Suppressor macrophage treated with lipopolysaccharide for 4 hours (primary cell): ENCODE measurements at places on chromosomes 16 and 17.
A peak's percentile ranks its signal among the peaks of the same experiment; 100 is the strongest.

GRCh38 chr16:35751191-35751941 lies 2292.0 kb downstream of the TP53TG3F start:
- DNase-seq, result no peak

DNA sequence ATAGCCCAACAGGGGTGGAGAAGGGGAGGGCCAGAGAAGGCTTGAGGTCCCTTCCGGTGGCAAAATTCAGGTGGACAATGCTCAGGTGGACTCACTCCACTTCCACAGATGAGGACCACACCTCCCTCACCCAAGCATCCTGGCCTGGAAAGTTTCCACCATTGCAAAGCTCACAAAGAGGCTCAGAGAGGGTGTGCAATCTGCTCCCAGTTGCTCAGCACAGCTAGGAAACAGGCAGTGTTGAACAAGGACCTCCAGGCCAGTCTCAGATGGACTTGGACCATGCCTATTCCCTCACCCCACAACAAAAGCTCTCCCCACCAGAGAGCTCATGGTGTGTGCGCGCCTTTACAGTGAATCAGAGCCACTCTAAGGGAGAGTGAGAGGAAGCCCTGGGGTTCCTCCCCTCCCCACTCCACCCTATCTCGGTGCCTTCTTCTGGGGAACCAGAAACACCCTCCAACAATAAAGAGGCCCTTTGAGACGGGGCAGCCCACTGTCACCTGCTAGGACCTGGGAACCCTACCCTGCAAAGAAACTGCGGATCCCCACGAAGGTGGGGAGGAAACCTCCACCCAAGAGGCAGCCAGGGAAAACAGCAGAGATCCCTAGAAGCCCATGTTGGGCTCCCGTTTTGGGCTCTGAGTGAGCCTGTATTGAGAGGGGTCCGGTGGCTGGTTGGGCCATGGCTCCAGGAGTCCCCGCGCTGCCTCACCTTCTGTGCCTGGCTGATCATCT lies 1.6 kb downstream of the FAM83G start:
- no peak for DNase-seq

- peak; percentile 71 for DNase-seq
These were observed at the start of gene TP53I13 for GRCh38 chr17:29568331-29569244. Gene TP53I13 (plus strand): TSS chr17:29568701. CDS start chr17:29568759, 58 bp downstream.

DNA sequence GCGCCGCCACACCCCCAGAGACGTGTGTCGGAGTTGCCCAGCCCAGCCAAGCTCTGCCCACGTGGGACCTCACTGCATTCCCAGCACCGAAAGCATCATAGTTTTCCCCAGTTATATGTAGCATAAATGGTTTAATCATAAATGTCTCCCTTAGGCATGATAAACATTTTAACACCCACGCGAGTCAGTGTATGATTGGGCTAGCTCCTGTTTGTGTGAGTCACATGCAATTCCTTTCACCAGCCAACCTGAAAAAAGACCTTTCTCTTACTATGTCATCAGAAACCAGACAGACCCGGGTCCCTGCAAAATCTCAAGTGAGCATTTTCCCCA lies 9.2 kb downstream of the TAF1C start:
- DNase-seq, result peak; percentile 20

GRCh38 chr17:17710728-17711541 lies 29.7 kb downstream of the RAI1 start:
- DNase-seq, result no peak

- DNase-seq, result no peak
These were observed 117.6 kb downstream of the ABCC6 start for GRCh38 chr16:16105646-16106045.

- DNase-seq, result no peak
These were observed 16.4 kb upstream of the FLCN start for GRCh38 chr17:17253406-17253805.

DNA sequence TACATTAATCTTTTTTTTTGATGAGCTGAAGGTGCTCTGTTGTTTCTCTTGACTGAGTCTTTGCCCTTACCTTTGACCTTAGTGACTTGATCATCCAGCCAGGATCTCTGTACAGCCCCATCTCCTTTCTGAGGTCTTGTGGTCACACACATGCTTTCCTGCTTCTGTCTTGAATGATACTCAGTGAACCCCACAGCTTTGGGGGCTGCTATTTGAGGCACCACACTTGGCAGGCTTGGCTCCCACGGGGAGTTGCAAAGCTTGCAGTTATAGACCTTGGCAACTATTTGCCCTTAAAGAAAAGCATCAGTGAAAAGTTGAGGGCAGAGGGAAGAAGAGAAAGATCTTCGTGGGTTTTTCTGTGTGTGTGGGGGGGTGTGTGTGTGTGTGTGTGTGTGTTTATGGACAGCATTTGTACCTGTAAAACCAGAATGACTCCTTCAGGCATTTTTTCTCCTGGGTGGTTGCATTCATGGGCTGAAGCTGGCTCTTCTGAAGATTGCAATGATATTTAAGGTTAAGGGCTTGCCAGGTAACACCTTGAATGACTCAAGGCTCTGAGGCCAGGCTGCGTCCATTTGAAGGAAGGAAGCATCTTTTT lies 101.6 kb downstream of the MSI2 start:
- no peak for DNase-seq

- DNase-seq, result no peak
These were observed 28.7 kb upstream of the ENPP7 start for GRCh38 chr17:79702034-79702433.

DNA sequence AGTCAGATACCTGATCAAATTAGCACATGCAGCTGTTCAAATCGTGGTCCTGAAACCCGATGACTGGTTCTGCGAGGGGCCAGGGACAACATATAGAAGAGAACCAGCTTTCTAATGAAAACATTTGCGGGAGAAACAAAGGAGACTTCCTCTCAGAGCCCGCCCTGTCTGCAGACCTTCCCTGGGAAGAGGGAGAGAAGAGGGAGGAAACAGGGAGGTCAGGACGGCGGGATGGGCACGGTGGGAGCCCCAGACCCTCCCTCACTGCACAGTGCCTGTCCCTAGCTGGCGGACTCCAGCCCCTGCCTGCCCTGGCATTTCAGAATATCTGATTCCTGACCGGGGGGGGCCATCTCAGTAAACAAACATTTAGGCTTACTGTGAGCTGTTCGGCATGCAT lies 317.3 kb downstream of the FOXL1 start:
- no peak for DNase-seq

DNA sequence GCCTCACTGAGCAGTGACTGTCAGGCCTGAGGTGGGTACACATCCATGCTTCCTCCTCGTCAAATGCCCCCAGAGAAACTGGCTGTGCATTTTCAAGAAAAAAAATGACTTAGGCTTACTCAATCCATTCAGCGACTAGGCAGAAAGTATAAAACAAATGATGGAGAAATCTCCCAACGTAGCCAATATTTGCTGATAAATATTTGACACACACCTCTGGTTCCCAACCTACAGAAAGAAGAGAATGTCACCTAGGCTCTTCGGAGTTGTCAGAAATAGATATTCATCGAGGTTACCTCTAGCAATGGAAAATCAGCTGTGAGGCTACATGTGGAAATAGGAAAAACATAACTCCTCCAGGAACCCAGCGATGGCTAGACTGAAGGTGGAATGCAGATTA lies 12.4 kb upstream of the TOM1L1 start:
- no peak for DNase-seq

- DNase-seq, result peak; percentile 73
These were observed 133.1 kb downstream of the ANKRD11 start for GRCh38 chr16:89357055-89357816.

DNA sequence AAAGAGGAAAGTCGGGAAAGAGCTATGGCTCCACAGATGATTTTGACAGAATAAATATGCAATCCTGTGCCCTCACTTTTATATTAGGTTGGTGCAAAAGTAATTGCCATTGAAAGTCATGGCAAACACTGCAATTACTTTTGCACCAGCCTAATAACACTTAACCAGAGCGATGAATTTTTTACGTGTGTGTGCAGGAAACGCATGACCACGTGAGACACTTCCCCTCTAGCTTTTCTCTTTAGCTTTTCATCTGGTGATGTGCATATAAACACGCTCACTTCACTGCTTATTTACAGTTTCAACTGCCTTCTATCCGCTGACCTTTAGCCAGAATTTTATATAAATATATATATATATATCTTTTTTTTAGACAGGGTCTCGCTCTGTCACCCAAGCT lies 216.3 kb upstream of the PSMD7 start:
- no peak for DNase-seq

DNA sequence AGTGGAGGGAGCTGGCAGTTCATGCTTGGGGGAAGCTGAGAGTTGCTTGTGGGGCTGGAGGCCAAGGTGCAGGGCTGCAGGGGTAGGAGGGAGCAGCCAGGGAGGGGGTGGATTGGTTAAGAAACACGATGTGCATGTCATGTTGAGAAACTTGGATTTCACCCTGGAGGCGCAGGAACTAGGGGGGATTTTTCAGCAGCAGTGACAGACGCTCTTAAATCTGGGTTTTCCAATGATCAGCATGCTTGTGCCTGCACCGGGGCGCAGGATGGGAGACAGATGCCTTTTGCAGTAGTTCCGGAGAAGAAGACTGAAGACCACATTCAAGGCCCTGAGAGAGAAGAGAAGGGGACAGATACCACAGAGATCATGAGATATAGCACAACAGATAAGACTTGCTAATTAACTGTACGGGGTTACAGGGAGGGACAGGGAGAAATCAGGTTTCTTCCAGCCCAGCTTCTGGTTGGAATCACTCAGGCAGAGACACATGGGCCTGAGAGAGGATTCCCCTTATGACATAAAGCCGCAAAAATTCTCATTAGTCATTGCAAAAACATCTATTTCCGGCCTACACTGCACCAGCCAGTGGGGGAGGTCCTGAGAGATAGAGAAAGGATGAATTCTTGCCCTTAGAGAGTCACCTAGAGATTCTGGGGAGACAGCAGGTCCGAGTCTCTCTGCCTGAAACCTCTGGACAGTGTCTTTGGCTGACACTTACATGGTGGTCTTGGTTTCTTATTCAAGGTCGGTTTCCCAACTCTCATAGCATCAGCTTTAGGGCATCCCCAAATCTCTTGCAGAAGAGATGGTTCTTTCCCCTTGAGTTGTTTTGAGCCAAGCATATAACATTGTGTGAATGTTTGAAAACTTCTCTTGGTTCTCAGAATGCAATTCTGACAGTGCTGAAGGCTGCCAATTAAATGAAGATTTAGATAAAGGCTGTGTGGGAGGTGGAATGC lies 27.1 kb downstream of the CDH13 start:
- DNase-seq, result no peak

GRCh38 chr16:52721331-52721730 lies 174.4 kb upstream of the TOX3 start:
- no peak for DNase-seq

DNA sequence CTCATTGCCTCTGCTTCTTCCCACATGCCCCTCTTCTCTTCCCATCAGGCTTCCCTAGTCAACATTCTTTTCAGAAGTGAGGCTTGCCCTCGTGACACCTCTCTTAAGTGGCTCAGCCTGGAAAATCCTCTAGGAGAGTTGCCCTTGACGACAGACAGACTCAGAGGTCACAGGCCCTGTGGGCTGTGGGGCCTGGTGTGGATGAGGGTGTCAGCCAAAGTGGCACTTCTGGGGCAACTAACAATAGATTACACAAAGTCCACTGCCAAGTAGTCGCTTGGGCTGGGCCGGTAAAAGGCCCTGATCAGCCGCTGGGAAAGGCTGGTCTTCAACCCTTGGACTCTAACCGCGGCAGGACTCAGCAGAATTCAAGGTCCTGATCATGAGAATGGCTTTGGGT lies 33.7 kb upstream of the METTL16 start:
- DNase-seq, result no peak

DNA sequence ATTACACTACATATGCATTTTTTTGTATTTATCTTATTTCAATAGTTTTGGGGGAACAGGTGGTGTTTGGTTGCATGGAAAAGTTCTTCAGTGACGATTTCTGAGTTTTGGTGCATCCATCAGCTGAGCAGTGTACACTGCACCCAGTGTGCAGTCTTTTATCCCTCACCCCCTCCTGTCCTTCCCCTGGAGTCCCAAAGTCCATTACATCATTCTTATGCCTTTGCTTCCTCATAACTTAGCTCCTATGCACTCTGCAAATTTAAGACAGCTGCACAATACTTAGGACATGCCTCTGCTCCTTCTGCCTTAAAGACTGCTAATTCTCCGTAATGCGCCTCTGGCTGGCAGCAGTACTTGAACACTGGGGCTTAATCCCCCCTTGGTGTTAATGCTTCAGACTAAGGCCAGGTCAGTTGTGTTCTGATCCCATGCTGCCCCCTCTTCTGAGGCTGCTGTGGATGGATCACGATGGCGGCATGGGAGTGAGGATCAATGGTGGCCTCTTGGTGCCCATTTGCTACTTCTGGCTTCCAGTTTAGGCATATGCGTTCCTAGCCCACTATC lies 146.2 kb downstream of the PARN start:
- no peak for DNase-seq

DNA sequence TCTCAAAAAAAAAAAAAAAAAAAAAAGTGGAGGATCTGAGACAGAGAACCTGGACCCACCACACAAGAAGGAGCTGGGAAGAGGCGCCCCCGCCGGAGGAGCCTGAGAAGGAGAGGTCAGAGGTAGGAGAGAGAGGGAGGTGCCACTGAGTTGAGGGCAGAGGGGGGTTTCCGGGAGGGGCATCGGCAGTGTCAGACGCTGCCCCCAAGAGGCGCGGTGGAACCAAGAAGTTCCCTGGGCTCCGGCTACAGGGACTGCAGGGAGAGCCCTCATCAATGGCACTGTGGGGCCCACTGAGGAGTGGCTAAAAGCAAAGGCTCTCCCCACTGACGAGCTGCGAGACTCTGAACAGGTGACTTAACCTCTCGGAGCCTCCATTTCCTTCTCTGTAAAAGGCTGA lies 4.2 kb downstream of the CCDC42 start:
- no peak for DNase-seq

- no peak for DNase-seq
These were observed 93.6 kb downstream of the CYLD start for GRCh38 chr16:50835358-50836060.

DNA sequence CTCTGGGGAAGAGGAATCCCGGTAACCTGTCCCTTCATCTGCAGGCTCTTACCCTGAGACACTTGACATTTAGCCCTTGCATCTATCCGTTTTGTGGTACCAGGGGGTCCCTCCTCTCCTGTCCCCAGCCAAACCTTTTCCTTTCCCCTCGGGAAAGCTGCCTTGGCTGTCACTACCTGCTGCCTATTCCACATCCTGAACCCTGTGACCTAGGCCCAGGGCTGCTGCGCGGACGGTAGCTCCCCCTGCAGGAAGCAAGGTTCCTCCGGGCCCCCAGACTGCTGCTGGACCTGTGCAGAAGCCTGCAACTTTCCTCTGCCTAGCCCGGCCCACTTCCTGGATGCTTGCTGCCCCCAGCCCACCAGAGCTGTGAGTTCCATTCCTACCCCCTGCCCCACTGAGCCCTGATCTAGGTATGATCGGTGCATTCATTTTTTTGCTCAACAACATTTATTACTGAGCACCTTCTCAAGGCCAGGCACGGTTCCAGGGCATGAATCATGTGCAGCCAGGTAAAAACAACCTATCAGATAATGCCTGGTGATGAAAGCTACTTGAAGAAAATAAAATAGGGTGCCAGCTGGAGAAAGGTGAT lies 10.5 kb upstream of the ALDOA start:
- DNase-seq, result peak; percentile 37
